NCI-H1417 treated with DMSO at 0.1 percent for 48 hours (cell line): ENCODE measurements at places on chromosomes 6 and 20.

DNA sequence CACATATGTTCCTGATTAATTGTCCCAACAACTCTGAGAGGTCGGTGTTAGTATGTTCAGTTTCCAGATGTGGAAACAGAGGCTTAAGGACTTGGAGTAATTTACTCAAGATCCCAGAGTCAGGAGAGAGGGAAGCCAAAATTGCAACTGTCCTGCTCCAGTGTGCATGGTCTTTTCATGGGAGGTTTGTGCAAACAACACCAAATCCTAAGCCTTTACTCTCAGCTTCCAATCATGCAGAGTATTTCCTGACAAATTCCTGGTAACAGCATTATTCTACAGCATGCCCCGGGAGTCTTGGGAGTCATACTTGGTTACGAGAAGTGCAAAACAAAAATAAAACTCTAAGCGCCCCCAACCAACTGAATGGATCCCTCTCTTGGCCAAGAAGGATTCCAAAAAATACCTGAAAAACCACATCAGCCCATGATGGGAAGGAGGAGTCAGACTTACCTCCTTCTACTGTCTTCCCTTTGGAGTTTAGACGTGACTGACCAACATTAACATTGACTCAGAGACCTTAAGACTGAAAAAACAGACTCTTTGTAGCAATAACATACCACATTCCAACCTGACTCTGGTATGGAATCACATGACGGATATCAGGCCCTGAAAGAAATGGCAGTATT, 30.8 kb upstream of the PPP1R3G start:
- no peak for DNase-seq

DNA sequence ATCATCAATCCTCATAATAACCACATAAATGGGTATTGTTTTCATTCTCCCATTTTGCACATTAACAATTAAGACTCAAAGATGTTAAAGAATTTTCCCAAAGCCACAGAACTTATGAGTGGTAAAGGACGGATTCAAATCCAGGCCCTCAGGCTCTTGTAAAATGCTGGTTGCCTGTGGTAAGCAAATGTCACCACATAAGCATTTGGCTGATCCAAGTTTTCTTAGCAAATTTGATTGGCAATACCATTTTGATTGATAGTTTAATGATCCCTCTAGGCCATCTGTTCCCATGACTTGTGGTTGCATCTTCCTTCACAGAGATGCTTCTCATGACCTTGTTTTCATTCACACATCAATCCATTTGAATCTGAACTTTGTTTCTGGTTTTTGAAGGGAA, 252.0 kb upstream of the RIN2 start:
- no peak for DNase-seq

GRCh38 chr20:46765506-46766120, 56.2 kb downstream of the SLC2A10 start:
- no peak for DNase-seq

- no peak for DNase-seq
Measured at GRCh38 chr20:24654425-24654824, 185.0 kb downstream of the SYNDIG1 start.

- DNase-seq = no peak
Measured at GRCh38 chr20:40449974-40450616, 238.9 kb downstream of the MAFB start.
